Stimulated activated CD8-positive, alpha-beta memory T cell treated with anti-CD3 and anti-CD28 coated beads, Interleukin-15, amount 100 ng/mL, for 48 hours (primary cell): ENCODE measurements at places on chromosomes 3 and 15.

GRCh38 chr3:129633751-129634481 is 27.4 kb upstream of the PLXND1 start:
- no peak for DNase-seq

DNA sequence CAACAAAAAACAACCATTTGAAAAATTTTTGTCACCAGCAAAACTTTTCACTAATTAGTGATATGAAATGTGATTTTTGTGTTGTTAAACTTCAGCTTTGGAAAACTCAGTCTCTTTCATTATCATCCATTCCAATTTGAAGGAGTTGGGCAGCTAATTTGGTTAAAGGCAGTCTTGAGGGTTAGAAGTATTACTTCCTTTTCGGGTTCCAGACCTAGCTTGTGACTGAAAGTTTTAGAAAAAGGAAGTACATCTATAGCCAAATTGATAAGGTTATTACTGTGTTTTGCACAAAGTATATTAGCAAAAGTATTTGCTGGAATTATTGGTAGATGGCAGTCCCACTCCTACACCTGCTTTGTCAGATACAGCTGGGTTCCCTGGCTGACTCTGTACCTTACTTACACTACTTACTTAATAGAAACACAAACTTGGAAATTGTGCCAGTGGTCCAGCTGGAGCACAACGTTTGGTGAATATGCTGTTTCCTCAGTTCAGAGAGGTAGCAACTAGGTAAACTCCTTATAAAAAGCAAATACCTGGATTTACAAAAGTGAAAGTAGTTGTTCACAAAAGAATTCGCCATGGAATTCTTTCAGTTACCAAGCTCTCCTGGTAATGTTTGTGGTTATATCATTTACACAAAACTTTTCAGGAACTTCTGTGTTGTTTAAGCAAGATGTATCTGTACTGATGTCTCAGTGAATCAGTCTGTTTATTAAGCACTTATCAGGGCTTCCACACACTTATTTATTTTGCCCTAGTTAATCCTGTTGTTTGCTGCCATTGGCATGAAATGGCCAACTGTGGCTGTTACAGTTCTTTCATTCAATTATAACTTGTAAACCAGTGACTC is 31.6 kb downstream of the TIPARP start:
- no peak for DNase-seq

GRCh38 chr3:181719991-181720680 is 8.4 kb downstream of the SOX2 start:
- no peak for DNase-seq

DNA sequence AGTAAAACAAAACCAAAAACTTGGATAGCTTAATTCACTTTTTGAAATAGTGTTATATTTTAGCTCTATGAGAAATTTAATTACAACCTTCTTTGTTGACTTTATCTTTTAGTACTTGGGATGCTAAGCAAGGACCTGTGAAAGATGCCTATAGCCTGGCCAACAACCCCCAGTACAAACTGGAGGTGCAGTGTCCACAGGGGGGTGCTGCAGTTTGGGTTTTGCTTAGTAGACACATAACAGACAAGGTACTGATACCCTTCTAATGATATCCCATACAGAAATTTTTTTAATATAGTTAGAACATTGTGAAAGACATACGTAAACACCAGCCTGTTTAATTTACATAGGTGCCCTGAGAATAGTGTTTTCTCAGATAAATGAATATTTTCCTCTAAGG is 35.3 kb downstream of the CAPN7 start:
- DNase-seq = no peak

DNA sequence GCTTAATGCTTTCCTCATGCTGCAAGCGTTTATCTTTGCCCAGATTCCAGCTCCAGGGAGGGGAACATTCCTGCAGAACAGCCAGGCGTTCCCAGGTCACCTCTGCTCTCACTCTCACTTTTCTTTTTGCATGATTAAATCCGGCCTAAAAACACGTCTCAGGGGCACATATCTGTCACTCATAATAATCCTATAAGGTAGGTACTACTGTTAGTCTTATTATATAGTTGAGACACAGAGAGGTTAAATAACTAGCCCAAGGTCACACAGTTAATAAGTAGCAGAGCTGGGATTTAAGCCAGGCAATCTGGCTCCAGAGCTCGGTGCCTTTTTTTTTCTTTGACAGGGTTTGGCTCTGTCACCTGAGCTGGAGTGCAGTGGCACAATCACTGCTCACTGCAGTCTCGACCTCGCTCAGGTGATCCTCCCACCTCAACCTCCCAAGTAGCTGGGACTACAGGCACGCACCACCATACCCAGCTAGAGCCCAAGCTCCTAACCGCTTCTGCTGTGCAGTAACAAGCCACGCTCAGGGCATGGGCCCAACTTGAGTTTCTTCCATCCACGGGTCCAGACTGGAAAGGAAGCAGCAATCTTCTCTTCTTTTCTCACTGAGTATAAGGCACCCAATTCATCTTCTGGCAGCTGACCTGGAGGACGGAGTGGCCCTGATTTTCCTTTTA is 96.5 kb downstream of the LIPC start:
- no peak for DNase-seq

GRCh38 chr3:196341137-196341536 is 2.9 kb upstream of the TM4SF19 start:
- DNase-seq = no peak

DNA sequence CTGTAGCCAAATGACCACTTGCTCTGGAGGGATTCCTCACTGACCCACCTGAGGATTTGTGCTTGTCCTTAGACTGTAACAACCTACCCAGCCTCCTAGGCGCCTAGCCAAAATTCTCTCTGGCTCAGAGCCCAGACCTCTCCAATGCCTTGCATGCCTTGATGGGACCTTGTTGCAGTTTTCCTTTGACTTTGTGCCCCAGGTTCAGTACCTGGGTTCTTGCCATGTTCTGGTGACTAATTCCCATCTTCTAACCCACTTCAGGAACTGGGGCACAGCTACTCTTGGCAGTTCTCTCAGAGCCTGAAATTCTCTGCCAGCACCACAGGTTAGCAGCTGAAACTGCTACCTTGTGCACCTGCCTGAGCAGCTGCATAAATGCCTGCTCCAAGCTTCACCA is 27.0 kb upstream of the UBE3A start:
- no peak for DNase-seq

DNA sequence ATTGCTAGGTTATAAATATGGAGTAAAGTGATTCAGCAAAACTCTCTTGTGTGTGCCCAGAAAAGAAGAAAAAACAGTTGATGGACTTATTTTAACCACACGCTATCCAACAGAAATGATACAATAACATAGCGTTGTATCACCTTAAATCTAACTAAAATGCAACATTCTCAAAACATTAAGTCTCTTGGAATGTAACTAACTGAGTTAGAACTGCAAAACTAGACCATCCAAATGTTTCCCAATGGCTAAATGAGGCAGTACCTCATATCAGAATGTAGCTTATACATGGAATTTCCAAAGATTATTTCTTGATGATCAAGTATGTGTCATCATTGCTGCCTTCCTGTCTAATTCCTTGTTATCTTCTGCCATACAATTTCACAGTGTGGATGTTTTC is 187.9 kb downstream of the CNTN3 start:
- no peak for DNase-seq
